ENCODE measurements at places on chromosomes 4 and X.

- no peak for DNase-seq
These were observed 5.9 kb downstream of the SOWAHB start for GRCh38 chr4:76892001-76892400.

- no peak for DNase-seq
These were observed 556 bp upstream of the SMARCA5 start for GRCh38 chr4:143512978-143513313.

GRCh38 chr4:146916479-146917076 is 29.1 kb downstream of the TTC29 start:
- no peak for DNase-seq

GRCh38 chr4:20641976-20642375 is 58.3 kb upstream of the PACRGL start:
- DNase-seq: no peak

DNA sequence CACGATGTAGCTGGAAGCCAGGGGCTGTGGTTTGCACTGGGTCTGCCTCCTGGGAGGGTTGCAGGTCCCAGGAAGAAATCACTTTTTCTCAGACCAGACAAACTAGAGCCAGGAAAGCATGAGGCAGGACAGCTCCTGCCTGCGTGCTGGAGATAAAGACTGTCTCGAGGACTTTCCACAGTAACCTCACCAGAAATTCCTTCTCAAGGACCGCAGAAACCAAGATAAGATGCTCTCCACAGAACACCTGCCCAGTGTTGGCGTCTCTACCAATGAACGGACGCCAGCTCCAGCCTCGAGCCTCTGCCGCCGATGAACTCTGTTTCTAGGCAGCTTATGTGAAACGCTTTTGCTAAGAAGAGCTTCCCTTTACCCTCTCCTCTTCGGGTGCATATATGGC is 76.9 kb upstream of the AFAP1 start:
- DNase-seq: no peak

GRCh38 chr4:8301851-8302730 is 32.5 kb downstream of the HTRA3 start:
- DNase-seq: peak; percentile 73

DNA sequence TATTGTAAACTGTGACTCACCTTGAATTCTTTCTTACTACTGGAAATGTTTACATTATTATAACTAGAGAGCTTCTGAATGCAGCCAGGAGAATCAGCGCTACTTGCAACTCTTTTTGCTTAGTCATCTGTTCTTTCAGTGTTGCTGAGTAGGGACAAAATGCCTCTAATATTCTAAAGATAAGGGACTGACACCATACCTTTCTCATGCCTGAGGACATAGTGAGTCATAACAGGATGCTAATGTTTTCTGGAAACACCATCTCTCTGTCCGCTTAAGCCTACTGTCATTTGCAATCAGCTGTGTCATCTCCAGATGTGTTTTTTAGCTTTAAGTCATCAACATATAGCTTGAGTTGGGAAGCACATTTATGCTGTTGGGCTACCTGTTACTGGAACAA is 108.3 kb downstream of the QRFPR start:
- DNase-seq: no peak

- DNase-seq: no peak
These were observed 81.1 kb upstream of the STK26 start for GRCh38 chrX:131942034-131942433.

DNA sequence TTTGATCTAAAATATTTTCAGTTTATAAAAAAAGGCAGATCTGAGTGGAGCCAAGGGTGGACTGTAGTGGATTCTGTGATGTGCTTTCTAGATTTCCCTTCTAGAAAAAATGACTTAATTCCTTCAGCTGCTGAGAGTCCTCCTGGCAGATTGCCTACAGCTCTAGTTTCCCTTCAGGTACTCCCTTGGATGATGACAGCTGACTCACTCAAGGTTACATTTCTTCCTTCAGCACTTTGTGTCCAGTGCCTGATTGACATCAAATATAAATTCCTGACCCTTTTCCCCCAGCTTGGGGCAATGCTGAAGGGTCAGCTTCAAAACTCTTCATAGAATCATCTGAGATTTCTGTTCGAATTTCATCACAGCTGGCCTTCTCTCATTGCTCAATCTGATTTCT is 161.7 kb downstream of the EMCN start:
- DNase-seq: no peak

DNA sequence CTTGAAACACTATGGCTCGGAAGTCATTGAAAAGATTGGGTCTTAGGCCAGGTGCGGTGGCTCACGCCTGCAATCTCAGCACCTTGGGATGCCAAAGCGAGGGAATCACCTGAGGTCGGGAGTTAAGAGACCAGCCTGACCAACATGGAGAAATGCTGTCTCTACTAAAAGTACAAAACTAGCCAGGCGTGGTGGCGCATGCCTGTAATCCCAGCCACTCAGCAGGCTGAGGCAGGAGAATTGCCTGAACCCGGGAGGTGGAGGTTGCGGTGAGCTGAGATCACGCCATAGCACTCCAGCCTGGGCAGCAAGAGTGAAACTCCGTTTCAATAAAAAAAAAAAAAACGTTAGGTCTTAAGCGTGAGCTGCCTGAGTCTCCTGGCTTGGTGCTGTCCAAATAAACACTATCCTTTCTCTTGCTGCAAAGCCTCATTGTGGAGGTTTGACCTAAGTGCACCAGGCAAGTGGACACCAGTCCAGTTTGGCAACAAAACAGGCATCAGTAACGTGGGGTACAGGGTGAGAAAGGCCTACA is 185.9 kb downstream of the DHRSX start:
- no peak for DNase-seq

- no peak for DNase-seq
These were observed 41.6 kb downstream of the TIGD2 start for GRCh38 chr4:89152972-89153371.

- DNase-seq: no peak
These were observed 2305.1 kb upstream of the AGA start for GRCh38 chr4:179747218-179747910.

GRCh38 chrX:53479301-53479700 is 45.1 kb upstream of the HSD17B10 start:
- DNase-seq: no peak

DNA sequence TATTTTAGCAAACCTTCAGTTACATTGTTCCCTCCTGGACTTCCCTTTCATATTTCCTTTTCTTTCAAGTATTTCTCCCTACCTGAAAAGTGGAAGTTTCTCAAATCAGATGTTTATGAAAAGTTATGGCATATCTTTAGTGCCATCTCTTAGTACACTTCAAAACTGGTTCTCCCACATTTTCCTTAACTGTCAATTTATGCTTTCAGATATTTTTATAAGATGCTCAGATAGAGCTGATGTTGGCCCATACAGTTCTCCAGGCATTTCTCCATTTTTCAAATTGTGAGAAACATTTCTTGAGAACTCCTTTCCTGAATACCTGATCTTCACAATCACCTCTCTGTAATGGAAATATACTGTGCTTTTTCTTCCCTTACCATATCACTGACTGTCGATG is 32.5 kb upstream of the AP1AR start:
- DNase-seq: no peak

DNA sequence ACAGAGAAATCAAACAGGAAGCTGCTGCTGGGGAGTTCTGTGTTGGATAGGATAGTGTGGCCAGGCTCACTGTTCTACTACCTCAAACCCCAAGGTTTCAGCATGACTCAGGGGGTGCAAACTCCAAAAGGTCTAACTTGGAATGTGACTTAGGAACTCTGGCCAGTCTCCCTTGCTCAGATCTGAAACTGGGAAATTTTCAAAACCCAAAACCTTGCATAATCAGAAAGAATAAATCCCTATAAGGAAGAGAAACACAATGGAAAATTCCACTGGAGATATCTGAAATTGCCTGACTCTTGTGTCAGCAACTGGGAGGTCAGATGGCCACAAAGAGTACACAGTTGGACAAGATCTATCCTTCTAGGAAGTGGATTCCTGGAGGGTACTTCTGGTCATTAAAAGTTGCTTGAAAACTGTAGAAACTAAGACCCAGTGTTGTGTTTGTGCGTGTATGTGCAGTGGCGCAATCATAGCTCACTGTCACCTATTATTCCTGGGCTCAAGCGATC is 58.0 kb downstream of the PPEF2 start:
- no peak for DNase-seq

DNA sequence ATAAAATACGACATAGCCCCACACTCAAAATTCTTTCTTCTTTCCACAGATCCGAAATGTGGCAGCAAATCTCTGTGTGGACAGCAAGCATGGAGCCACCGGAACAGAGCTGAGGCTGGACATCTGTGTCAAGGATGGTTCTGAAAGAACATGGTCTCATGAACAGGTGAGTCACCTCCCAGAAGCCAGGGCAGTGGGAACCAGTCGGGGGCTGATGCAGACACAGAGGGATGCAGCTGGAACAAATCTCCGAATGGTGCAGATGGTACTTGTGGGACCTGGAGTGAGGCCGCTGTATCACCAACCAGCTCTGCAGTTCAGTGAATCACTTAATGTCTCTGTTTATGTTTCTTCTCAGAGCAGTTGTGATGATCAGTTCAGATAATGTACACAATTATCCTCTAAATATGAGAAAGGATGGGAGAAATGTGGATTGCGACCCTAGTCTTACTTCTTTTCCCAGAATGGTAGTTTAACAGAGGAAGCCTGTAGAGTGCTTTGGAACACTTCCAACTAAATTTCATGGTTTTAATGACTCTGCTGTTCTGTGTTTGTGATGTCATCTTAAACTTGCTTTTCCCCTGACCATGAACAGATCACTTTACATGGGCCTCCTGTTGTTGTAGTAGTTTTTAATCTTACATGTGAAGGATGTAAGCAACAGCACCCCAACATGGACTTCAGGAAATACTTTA is 159.3 kb upstream of the GALNT7 start:
- no peak for DNase-seq

- no peak for DNase-seq
These were observed 271.9 kb upstream of the GRID2 start for GRCh38 chr4:92031825-92032224.

DNA sequence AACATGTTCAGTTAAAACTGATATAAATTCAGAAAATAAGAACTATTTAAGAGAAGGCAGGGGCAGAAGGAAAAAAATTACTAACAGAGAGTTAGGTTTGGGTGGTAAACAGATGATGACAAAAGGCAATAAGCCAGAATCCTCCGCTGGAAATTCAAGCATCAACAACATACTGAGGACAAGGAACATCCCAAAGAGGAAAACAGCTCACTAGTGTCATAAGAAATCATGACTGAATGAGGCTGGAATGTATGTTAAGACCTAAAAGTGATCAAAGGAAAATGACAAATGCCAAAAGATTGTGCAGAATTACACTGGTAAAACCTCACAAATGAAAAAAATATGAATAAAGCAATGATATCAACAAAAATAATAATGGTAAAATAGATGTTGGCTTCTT is 88.4 kb downstream of the WDFY3 start:
- no peak for DNase-seq

- no peak for DNase-seq
These were observed 172.9 kb downstream of the PTTG2 start for GRCh38 chr4:38132843-38133662.

DNA sequence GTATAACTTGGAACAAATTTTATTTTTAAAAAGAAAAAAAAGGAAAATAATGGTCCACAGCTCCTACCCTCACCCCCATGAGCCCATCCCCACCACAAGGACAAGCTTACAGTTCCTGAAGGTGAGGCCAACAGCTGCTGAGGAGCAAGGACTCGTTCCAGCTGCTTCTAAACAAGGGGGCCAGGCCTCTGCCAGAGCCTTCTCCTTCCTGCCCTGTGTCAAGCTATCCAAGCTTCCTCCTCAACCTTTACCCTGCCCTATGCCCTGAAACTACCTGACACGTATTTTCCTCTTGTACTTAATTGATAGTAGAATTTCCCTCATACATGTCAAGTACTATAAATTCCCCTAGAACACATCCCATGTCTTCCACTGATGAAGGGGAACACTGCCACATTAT is 8.8 kb downstream of the SH3D19 start:
- DNase-seq: no peak

DNA sequence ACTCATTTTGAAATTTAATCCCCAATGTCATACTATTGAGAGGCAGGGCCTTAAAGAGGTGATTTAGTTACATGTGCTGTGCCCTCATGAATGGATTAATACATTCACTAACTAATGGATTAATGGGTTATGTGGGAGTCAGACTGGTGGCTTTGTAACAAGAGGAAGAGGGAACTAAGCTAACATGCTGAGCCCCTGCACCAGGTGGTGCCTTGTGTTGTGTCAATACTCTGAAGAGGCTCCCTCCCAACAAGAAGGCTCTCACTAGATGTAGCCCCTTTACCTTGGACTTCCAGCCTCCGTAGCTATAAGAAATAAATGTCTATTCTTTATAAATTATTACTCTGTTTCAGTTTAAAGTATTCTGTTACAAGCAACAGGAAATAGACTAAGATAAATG is 411.9 kb upstream of the EMCN start:
- no peak for DNase-seq

GRCh38 chr4:150008546-150008945 is 69.7 kb upstream of the DCLK2 start:
- DNase-seq: no peak

GRCh38 chr4:7226439-7226838 is 34.1 kb downstream of the SORCS2 start:
- DNase-seq: no peak

GRCh38 chrX:43880425-43880824 is 1.8 kb downstream of the MAOB start:
- DNase-seq: no peak

DNA sequence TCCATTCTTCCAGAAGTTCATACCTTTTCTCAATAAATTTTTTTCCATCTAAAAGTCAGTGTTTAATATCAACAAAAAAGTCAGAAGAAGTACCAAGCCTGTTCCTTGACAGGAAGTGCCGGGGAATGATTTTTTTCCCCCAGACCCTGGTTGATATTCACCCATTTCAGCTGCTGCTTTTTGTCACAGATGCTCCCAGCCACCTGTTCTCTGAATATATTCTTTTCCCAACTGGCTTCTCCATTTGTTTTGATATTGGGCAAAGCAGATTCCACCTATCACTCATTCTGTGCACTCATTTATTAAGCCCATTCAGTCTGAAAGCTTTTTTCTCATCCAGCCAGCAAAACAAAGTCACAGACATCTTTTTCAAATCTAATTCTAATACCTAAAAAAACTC is 139.9 kb downstream of the FRMPD4 start:
- DNase-seq: no peak

GRCh38 chrX:21374994-21375707 is 933 bp downstream of the CNKSR2 start:
- DNase-seq: no peak

DNA sequence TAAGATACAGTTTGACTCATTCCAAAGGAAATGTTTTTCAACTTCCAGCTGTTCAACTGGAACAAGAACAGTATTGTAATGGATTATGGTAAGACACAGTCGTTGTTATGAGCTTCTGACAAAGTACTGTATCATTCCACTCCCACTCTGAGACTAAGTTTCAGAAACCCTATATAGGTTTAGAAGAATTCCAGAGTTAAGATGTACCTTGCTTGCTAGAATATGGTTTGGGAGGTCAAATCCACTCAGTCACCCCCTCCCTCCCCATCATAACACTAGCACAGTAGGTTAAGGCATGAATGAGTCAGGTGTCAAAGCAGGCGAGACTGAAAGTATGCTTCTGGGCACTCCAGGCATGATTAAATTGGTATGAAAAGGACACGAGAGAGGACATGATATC is 339.7 kb downstream of the DMD start:
- no peak for DNase-seq

GRCh38 chr4:37001688-37002436 is 242.7 kb upstream of the NWD2 start:
- no peak for DNase-seq

GRCh38 chrX:48800574-48801279 is 1.1 kb upstream of the HDAC6 start:
- no peak for DNase-seq

- DNase-seq: no peak
These were observed 975.9 kb downstream of the STIM2 start for GRCh38 chr4:27836523-27836922.

- DNase-seq: no peak
These were observed 42.0 kb downstream of the MAP7D3 start for GRCh38 chrX:136209016-136209738.

Data from suprapubic skin (tissue), 4 donors.